ENCODE measurements at places on chromosomes 12 and 14.

GRCh38 chr14:53953002-53953827, 3.4 kb downstream of the BMP4 start:
- DNase-seq = peak; percentile 80

- no peak for DNase-seq
These were observed 46.1 kb downstream of the DIO2 start for GRCh38 chr14:80164991-80165721.

DNA sequence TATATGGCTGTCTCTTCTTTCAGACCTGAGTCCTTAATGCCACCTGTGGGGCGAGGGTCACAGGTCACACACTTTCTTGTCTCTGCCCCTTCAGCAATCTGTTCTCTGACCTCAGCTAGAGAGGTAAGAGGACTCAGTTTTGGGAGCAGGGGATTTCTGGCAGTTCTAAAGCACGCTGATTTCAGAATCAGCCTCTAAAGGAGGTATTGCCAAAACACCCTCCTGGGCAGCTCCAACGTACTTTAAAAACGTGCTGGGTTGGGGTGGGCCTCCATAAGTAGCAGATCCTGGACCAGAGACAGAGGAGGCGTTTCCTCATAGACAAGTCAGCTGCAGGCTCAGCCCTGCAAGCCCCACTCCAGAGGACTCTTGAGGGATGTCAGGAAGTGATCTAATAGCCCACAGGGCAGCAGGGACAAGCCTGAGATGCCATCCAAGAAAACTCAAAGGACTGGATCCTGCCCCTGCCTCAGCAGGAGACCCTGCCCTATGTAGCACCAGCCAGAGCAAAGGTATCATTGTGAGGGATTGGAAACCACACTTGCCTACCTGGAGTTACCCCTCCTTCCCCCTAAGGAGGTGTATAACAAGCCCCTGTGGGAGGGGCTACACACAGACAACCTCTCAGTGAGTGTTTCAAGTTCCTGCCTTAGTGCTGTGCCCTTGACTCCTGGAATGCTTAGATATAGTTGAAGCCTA, 8.5 kb downstream of the CTDSP2 start:
- DNase-seq = no peak

DNA sequence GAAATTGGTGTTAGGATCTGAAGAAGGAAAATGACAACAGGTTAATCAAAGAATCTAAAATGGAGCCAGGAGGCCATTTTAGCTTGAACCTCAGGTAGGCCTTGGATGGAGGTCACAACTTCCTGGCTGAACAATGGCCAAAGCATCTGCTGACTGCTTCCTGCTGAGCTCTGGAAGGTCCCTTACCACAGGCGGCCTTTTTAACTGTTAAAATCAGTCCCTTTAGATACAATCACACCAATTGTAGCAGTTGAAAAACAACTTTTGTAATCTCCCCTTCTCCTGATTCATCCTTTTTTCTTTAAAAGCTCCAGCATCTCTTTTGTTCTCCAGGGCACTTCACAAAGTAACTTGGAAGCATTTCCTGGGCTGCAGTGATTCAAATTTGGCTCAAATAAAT, 388.8 kb downstream of the PDZRN4 start:
- DNase-seq = no peak

DNA sequence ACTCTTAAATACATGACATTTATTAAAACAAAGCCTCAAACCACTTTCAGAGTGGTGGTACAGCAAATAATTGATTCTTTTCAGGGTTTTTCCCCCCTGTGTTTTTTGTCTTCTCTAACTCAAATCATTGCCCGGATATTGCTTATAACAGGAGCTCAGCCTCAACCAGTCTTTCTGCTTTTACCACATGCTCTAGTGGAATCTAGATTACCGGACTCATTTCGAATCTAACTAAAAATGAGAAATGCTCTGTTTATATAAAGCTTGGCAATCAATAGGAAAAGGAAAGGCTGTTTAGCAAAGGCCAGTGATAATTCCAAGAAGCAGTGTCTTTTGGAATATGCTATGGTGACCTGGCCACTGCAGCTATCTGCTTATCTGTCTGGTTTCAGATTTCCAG, 161.5 kb downstream of the ETV6 start:
- no peak for DNase-seq

DNA sequence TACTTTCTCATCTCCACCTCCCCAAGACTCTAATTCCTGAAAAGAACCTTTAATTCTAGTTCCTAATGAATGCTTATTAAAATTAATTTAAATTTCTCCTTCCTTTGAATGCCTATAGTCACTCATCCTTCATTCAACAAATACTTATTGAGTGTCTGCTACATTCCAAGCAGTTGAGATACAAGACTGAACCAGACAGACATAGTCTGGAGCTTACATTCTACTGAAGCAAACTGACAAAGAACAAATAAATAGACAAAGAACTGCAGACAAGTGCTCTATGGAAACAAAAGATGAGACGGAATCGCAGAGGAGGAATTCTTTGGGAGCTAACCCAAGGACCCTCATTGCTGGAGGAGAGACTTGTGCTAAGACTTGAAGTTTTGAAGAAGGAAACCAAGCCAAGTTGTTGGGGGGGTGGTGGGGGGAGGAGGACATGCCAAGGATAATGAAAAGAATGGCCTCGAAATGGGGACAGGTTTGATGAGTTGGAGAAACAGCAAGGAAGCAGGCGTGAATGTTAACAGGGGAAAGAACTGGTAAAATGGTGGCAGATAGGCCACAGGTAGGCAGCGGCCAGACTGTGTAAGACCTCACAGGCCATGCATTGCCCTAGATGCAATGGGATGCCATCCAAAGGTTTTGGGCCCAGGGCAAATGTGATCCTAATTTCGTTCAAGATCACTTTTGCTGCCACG, 9.7 kb upstream of the TDG start:
- DNase-seq = peak; percentile 11

DNA sequence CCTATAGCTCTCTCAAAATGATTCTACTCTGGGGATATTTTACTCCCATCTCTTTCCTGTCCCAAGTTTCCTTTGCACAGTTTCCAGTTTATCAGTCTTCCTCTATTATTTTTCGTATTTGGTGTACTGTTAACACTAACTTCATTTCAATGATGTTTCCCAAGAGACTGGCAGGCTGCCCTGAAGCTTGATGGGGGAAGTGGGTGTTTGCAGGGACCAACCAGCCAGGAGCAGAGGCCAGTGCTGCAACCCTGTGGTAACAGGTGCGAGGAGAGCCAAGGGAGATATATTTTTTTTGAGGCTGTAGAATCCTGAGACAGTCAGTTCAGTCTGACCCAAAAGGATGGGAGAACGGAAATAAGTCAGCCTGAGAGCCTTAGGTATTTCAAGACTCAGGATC, 11.8 kb upstream of the CEBPE start:
- DNase-seq = no peak

- DNase-seq = no peak
These were observed 215.7 kb downstream of the SYT10 start for GRCh38 chr12:33223956-33224355.

DNA sequence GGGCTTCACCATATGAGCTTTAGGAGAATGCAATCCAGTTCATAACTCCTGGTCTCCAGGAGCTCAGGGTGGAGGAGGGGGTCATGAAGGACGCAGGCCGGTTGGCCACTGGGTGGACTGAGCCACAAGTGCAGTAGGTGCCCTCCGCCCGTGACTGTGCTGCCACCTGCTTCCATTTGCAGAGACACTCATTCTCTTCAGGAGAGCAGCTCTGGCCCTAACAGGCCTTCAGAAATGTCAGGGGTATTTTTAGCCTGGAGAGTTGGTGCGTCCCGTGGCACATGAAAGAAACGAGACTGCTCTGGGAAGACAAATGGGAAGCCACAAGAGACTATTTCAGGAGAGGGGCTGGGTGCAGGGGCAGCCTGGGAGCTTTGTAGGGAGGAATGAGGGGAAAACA, 74.6 kb upstream of the MYL2 start:
- no peak for DNase-seq

- no peak for DNase-seq
These were observed 33.5 kb upstream of the C12orf42 start for GRCh38 chr12:103529306-103529705.

- DNase-seq = no peak
These were observed 25.1 kb downstream of the SLC4A8 start for GRCh38 chr12:51449580-51450246.

- DNase-seq = no peak
These were observed 3.2 kb downstream of the RNASE1 start for GRCh38 chr14:20799456-20799891.

- DNase-seq = no peak
These were observed 16.7 kb upstream of the CRY1 start for GRCh38 chr12:107109726-107110719.

DNA sequence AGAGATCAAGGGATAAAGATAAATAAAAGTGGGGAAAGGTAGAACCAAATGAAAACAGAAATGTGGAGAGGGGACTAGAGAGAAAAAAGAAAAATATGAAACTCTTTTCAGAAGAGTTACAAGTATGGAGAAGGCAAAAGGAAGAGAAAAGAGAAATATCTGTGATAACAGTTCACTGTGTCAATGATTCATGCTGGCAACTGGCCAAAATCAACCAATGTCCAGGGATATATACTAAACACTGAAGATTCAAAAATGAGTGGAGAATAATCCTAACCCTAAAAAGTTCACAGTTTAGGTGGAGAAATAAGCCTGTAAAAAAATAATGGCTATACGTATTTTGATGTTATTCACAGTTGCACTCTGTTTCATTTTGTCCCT, 372.3 kb upstream of the KITLG start:
- no peak for DNase-seq

- no peak for DNase-seq
These were observed 17.3 kb downstream of the GPR68 start for GRCh38 chr14:91227183-91227628.

DNA sequence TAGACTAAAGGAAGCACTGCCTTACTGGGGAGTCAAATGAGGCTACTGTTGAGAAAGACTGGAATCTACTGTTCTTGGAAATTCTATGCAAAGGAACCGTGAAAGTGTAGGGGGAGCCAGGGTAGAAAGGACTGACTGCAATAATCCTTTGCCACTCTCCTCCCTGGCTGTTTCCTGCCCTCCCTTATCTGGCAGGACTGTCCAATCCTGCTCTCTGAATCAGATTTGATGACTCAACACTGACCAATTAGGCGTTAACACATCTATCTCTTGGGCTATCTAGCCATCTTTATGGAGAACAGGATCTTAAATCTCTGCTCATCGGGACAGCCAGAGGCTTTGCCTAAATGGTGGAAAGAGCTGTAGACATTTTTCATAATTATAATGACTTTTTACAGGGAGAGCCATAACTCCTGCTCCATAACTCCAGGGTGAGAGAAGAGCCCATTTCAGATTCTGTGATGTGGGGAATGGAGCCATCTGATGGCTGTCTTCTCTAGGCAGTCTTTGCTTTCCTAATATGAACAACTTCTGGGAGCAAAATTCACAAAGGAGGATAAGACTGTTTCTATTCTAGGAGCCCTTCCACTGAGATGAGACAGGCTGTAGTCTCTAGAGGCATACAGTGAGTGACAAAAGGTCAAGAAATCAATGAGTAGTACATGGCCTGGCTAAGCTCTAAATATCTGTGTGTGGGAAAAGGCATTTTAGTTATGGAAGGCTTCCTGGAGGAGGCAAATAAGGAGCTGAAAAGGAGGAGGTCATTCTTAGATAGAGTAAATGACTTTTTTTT, 68.9 kb upstream of the CISTR start:
- no peak for DNase-seq

GRCh38 chr14:93035917-93036651, 79.6 kb downstream of the ITPK1 start:
- DNase-seq = peak; percentile 71

DNA sequence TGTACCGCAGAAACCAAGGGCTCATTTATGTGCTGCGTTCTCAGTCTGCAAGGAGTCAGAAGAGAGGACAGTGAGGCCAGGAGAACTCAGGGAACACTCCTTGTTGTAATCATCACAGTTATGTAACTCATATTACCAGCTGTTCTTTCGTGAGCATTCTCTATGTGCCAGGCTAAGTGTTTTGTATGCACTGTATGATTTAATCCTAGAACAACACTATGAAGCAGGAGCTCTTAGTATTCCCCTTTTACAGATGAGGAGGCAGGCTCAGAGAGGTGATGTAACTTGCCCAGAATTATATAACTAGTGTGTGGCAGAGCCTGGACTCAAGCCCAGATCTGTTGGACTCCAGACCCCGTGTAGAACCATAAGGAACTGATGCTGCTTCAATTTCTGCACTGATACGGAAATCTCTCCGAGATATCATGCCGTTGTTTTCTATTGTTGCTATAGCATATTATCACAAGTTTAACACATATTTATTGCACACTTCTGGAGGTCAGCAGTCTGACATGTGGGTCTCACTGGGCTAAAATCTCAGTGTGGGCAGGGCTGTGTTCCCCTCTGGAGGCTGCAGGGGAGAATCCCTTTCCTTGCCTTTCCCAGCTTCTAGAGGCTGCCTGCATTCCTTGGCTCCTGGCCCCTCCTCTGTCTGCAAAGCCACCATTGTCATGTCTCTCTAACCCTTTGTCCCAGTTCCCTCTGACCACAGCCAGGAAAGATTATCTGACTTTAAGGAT, 16.3 kb upstream of the CD9 start:
- DNase-seq = no peak

DNA sequence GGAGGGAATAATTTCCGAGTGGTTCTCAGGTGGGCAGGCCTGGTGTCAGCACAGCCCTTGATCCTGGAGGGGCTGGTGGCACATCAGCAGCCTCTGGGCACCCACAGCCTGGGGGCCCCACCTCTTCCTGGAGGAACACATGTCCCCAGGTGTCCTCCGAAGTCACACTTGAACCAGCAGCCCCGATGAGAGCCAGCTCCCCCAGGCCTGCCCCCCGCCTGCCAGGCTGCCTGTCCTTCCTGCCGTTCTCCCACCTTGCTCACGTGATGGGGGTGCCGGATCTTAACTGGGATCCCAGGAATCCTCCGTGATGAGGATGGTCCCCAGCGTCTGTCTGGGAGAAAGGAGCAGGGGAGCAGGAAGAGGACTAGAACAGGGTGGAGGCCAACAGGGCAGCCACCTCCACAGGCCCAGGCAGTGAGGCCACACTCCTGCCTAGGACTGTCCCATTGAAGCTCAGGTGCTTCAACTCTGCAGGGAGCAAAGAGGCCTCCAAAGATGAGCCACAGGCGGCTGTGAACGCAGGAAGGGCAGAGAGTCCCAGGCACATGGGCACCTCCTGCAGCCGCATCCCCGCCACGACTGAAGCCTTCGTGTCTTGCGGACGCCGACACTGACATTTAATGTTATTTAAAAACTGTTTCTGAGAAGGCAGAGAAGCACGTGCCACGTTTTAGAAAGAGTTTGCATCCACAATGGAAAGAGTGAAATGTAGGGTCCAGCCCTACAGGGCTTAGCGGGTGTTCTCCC, 77.5 kb downstream of the GALNT9 start:
- no peak for DNase-seq

- DNase-seq = no peak
These were observed 16.5 kb upstream of the LUM start for GRCh38 chr12:91127751-91128150.

GRCh38 chr12:123995023-123995748, 22.2 kb downstream of the ZNF664 start:
- no peak for DNase-seq

- no peak for DNase-seq
These were observed 60.6 kb downstream of the BEGAIN start for GRCh38 chr14:100526632-100527031.

- DNase-seq = no peak
These were observed 206.2 kb downstream of the NAV3 start for GRCh38 chr12:78036874-78037273.

Measured in HuH-7.5 (cell line).